A673 (cell line): ENCODE measurements at places on chromosomes 5 and 9. TPM values are rescaled to one million over a fixed set of nuclear protein-coding genes. Genes with fewer than 3 reads are reported as not detected.

Gene OR1Q1
- total RNA-seq = not detected in 2 replicates

Gene GAS1
- total RNA-seq = 57.5 and 73.0 TPM in 2 replicates

Gene SAXO1
- total RNA-seq = not detected in 2 replicates

Gene CKMT2
- not detected in 2 replicates for total RNA-seq

Gene ZNF782
- total RNA-seq = 5.7 and 6.7 TPM in 2 replicates

GRCh38 chr5:91190314-91190690 lies 192.8 kb downstream of the ARRDC3 start:
- no peak for DNase-seq

DNA sequence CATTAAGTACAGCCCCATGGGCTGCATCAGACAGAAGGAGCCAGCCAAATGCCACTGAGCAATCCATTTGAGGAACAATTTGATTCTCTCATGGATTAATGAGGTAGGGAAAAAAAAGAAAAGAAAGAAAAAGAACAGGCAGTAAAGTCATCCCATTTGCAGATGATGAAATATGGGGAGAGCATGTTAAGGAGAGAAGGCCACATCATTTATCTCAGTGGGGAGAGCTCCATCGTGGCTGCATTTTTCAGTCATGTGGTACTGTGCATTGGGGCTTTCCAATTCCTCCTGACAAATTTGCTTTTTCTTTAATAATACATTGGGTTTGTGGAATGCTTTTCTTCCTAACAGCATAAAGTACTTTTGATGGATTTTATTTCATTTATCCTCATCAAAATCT lies 375.2 kb upstream of the TLE4 start:
- DNase-seq = no peak

- DNase-seq = no peak
Observed at GRCh38 chr9:34964458-34964857, 6.4 kb downstream of the PHF24 start.

GRCh38 chr5:10157085-10157669 lies 92.5 kb downstream of the ATPSCKMT start:
- DNase-seq = no peak

- DNase-seq = no peak
Observed at GRCh38 chr5:169637085-169637548, at the start of gene DOCK2. DOCK2 (plus strand) TSS chr5:169637275; CDS start chr5:169637327, 52 bp downstream.

DNA sequence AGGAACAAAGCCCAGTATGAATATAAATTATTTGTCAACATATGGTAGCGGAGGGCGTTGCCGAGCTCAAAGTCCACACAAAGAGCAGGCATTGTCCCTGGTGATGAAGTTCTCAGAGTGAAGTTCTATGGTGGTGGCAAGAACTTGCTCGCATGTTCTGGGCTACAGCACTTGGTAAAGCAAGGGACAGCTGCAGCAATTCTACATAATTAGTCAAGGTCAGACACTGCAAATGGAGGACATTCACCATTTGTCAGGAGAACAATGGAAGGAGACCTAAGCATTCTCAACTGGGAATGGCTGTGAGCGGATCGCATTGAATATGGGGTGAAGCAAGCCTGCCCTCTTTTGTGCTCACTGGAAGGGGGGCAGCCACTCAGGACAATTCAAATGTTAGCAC lies 503.8 kb upstream of the ADAMTS16 start:
- DNase-seq = no peak

DNA sequence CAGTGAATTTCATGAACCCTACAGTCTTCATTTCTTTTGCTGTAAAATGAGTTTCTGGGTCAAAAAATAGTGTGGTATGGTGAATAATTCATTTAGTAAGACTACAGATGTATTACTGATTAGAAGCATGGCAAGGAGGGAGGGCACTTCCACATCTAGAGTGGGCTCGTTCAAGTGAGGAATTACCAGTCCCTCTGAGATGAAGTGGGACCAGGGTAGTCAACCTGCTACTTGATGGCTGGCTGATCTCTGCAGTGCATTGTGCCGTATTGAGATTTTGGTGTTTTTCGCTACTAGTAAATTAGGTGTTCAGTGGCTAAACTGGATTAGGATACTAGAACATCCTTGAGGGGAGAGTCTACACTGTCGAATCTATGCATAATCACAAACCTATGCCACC lies 10.8 kb downstream of the CDC37L1 start:
- no peak for DNase-seq

GRCh38 chr5:137815202-137815990 lies 52.3 kb upstream of the MYOT start:
- no peak for DNase-seq

DNA sequence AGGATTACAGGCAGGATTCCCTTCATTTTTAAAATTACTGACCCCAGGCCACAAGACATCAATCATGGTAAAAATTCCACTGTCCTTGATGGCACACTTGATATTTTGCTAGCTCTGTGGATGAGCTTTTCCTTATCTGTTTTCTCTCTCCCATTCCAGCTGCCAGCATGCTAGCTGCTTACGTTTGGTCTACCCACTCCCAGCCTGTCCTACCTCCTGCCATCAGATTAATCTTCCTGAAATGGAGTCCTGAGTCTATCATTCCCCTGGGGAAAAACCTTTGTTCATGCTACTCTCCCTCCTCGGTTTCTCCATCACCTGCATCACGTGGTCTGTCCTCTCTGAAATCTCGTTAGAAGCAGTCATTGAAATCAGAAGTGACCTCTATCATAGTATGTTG lies 108.9 kb downstream of the F2RL2 start:
- DNase-seq = no peak

- no peak for DNase-seq
Observed at GRCh38 chr5:17021602-17021932, 85.5 kb upstream of the MYO10 start.

DNA sequence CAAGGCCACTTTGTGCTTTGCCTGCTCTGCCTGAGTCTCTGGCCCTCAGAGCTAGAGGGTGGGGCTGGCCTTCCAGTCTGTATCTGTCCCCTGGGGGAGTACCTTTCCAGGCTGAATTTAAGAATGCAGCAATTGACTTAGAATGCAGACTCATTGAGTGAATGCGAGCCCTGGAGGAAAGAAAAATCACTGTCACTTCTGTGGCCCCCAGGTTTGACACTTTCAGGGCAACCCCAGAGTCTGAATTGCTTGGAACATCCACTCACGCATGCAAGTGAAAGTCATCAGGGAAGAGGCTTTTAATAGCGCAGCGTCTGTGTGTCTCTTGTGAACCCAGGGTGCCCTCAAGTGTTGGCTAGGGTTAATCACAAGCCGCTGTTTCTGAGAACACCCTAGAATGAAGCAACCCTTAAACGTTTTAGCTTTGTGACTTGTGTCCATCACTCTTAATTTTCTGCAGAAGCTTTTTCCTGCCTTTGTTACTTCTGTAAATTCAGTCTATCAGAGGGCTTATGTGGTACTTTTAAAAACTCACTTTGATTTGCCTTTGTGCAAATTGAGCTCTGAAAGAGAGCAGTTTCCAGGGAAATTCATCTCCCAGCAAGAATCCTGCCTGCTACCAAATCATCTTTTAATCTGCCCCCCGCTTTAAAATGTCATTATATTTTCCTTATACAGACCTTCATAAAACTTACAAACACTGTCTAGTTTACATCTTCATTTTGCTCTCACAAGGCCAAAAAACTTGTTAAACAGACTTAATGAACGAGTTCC lies 146.8 kb upstream of the IQGAP2 start:
- peak; percentile 86 for DNase-seq

DNA sequence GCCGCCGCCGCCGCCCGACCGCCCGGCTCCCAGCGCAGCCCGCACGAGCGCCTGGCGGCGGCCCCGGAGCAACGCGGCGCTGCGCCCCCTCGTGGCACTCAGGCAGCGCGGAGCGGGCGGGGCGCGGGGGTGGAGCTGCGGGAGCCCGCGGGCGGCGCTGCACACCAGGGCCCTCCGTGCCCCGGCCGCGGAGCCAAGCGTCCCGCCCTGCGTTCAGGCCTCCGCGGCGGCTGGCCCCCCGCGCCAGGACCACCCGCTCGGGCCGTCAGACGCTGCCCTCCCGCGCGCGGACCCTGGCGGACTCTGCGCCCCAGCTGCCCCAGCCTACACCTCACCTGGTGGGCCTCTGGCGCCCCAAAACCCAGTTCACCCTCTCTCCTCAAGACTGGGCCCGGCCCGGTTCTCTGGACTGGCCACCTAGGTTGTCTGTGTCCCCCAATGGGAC lies at the start of gene RASGEF1C:
TSS of gene RASGEF1C (minus strand) at position 75 of the 445 bp plus-strand sequence. CDS start 71,159 bp downstream, outside the sequence.
- peak; percentile 70 for DNase-seq
